ENCODE measurements at places on chromosomes 4 and X.

GRCh38 chr4:13207226-13207625 is 276.9 kb downstream of the RAB28 start:
- no peak for DNase-seq

- no peak for DNase-seq
These were observed 323.2 kb downstream of the IL1RAPL1 start for GRCh38 chrX:28910487-28910886.

GRCh38 chr4:113662581-113662980 is 99.0 kb downstream of the CAMK2D start:
- no peak for DNase-seq

GRCh38 chr4:119040694-119041185 is 94.9 kb upstream of the MYOZ2 start:
- no peak for DNase-seq

DNA sequence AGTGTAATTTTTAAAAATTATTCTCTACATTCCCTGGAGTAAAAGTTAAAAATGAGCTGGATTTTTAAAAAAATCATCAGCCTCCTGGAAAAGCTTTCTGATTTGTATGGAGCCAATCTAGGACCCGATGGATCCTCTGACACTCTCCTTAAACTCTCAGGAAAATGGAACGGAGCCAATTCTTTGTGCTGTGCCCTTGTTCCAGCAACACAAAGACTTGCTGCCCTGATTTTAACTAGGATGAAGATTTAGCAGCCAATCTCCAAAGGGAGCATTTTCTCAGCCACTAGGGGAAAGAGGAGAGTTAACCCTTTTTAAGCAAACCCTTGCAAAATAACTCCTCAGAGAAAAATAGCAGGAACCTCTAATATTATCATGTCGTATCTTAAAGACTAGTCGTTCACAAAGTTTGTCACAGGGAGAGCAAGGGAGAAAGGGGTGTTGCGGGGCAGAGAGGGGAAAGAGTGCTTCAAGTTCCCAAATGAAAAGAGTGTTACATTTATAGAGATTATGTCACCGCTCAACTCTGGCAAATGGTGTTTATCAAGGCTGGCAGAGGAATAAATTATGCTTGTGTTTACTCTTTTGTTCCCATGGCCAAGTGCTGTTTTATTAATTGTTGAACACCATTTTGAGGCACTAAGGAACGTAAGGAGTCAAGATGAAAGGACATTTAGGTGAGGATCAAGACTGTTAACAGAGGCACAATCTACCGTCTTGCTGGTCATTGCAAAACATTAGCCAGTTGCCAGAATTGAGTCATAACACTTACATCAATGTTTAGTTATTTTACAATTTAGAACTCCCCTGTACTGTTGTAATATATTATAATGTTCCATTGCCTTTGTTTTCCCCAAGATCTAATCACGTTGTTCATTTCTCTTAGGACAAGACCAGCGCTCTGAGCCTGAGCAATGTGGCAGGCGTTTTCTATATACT is 250.7 kb downstream of the THOC2 start:
- no peak for DNase-seq

DNA sequence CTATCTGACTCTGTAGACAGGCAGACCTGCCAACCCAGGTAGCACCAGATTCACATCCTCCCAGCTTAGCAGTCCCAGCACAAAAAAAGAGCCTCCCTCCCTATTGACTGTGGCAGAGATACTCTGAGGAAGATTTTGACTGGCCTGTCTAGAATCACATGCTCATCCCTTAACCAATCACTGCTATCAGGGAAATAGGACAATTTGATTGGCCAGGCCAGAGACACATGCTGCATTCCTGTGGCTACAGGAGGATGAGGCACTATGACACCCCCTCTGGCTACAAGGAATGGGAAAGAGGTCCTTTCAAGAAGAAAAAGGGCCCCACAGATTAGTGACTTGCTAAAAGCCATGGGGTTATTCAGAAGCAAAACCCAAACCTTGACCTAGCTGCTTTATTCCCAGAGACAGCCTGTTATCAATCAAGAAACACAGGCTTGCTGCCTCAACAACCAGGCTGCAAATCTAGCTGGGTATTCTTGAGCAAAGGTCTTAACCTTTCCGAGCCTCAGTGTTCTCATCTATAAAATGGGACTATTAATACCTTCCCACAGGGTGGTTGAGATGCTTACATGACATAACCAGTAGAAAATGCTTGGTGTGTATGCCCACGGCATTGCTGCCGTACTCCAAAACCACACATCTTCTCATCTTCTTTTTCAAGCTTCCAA is 147.6 kb downstream of the BCOR start:
- DNase-seq = no peak

GRCh38 chrX:123876844-123877243 is 17.0 kb downstream of the XIAP start:
- no peak for DNase-seq

DNA sequence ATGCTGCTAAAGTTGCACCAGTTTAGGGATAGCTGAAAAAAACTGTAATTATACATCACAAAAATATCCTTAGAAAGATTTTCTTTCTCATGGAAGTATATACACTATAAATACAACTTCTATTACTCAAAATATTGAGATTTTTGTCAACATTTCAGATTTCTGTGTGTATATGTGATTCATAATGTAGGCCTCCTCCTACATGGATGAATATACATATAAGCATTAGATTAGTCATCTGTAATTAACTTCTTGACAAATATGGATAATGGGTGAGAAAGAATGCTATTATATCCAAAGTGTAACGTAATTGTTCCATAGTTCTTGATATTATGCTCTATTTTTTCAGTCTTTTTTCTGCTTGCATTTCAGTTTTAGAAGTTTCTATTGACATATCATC is 124.9 kb downstream of the CBLL2 start:
- no peak for DNase-seq

- DNase-seq = no peak
These were observed 80.8 kb downstream of the FAM13A start for GRCh38 chr4:88975958-88976774.

GRCh38 chrX:137858106-137858505 is 292.2 kb downstream of the ZIC3 start:
- DNase-seq = no peak

DNA sequence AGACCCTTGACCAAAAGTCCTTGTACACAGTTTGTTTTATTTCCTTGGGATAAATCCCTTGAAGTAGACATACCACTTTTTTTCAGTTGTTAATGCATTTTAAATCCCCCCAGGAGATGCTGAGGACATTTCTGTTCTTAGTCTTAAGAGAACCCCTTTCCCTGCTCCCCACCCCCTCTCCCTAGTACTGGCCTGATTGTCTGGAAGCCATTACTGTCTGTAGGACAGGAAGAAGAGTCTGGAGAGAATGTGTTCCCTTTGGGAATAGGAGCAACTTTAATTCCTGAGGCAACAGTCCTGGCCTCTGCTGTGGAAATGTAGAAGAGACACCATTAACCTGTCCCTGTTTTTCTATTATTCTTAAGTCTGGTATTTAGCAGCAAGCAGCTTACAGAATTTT is 52.3 kb upstream of the TMEM131L start:
- DNase-seq = no peak

DNA sequence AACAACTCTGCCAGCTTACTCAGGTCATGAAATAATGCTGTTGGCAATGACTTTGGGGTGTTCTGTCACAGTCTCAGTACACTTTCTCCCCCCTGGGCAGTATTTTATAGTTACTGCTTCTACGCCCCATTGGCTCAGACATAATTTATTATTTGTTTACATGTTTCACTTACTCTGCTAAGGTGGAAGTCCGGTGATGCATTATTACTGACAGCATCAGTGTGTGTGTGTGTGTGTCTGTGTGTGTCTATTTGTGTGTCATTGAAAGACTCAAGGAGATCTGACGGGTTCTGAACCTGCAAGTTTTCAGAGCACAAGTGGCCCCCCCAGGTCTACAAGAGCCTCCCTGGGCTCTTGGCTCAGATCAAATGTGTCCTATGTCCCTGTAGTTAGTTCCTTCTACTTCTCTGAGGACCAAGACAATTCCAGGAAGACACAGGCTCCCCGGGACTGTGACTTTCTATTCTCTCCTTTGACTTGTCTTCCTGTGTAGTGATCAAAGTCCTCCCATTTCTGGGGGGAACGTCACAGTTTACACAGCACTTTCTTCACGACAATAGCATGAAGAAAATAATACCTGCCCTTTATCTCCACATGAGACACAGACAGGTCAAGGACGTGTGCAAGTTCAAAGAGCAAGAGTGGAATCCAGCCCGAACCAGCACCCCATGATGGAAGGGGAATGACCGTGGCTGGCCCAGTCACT is 283.7 kb upstream of the GATB start:
- DNase-seq = no peak

GRCh38 chr4:115824630-115825029 is 711.2 kb upstream of the NDST4 start:
- DNase-seq = no peak

DNA sequence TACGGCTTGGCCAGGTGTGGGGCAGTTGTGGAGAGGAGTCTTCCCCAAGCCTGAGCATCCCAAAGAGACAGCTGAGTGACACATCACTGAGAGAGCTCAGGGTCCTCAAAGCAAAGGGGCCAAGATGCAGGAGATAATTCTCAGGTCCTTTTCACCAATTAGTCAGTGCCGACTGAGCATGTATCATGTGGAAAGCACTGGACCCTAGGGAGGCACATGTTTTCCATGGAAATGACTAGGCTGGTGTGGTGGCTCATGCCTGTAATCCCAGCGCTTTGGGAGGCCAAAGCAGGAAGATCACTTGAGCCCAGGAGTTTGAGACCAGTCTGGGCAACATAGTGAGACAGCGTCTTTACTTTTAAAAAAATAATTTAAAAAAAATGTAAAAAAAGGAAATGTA is 67.3 kb upstream of the PRPS1 start:
- no peak for DNase-seq

DNA sequence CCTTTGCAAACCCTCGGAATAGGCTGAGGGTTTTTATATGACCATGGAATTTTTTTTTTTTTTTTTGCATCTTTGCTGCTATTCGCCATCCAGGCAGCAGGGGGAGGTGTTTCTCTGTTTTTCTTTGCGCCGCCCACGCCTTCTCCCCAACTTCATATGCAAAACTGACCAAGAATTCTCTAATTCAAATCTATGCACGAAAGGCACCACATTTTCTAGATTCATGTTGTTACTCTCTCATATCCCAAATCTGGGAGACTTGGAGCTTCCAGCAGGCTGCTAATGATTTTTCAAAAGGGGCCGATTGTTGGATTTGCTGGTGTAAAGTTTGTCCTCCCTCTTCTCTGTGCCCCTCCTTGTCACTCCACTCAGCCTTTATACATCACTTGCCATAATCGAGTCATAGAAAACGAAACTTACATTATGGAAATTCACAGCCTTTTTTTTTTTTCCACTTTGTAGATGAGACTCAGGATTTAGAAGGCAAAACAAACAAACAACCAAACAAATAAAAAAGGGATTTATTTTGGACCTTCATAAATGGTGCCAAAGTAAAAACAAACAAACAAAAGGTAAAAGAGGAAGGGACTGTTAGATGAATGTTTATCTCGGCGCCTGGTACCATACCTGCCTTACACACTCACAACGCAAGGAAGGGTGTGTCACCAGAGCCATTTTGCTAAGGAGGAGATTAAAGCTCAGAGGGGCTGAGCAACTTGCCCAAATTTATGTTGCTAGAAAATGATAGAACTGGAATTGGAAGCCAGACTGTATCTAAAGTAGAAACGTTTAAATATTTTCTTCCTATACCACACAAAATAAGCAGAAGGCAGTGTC is 29.3 kb upstream of the BOD1L1 start:
- peak; percentile 77 for DNase-seq

- DNase-seq = no peak
These were observed 124.5 kb downstream of the CFAP299 start for GRCh38 chr4:80459918-80460473.

GRCh38 chr4:2036866-2037265 is 22.3 kb upstream of the NAT8L start:
- no peak for DNase-seq
